A673 (cell line): ENCODE measurements at places on chromosomes 5 and 9. TPM values are rescaled to one million over a fixed set of nuclear protein-coding genes. Genes with fewer than 3 reads are reported as not detected.

Gene PCDHGC5
- total RNA-seq: 3.4 and 3.6 TPM in 2 replicates

Gene ECSCR
- total RNA-seq: 1.1 and 1.6 TPM in 2 replicates

Gene TRIM7
- 0.96 TPM in 1 of 2 replicates, not detected in the other for total RNA-seq

Gene PTGS1
- not detected in 2 replicates for total RNA-seq

Gene MEIKIN
- total RNA-seq: not detected in 2 replicates

Gene ZNF879
- 3.1 and 3.6 TPM in 2 replicates for total RNA-seq

Gene TMEM215
- not detected in 2 replicates for total RNA-seq

Gene PCDHGA9
- 5.0 and 6.6 TPM in 2 replicates for total RNA-seq

Gene IL7R
- total RNA-seq: 4.2 and 7.7 TPM in 2 replicates

Gene BTNL8
- not detected in 2 replicates for total RNA-seq

Gene GOLPH3
- total RNA-seq: 64.6 and 65.0 TPM in 2 replicates

Gene NEUROG1
- not detected in 2 replicates for total RNA-seq

Gene IL4
- not detected in 2 replicates for total RNA-seq

Gene CAPSL
- not detected in 2 replicates for total RNA-seq

Gene APBA1
- 0.13 and 0.15 TPM in 2 replicates for total RNA-seq

Gene NKD2
- 22.9 and 23.5 TPM in 2 replicates for total RNA-seq

Gene CD72
- total RNA-seq: not detected in 2 replicates

Gene UBE2QL1
- 0.74 and 2.6 TPM in 2 replicates for total RNA-seq

Gene ZNF367
- total RNA-seq: 14.6 and 14.9 TPM in 2 replicates

Gene IFNA2
- not detected in 2 replicates for total RNA-seq

Gene CAMK4
- 0.42 and 0.88 TPM in 2 replicates for total RNA-seq

Gene PCDHB4
- 2.4 and 2.7 TPM in 2 replicates for total RNA-seq

Gene OR1L6
- not detected in 2 replicates for total RNA-seq

Gene GFRA3
- 0.75 and 0.83 TPM in 2 replicates for total RNA-seq

Gene DEPDC1B
- total RNA-seq: 32.8 and 34.9 TPM in 2 replicates

Gene INSL4
- total RNA-seq: not detected in 2 replicates

Gene NUTM2F
- total RNA-seq: not detected in 2 replicates

Gene ARHGEF39
- total RNA-seq: 25.0 and 27.7 TPM in 2 replicates

Gene EGFL7
- total RNA-seq: 79.5 and 98.5 TPM in 2 replicates

Gene LOX
- 2.8 and 3.6 TPM in 2 replicates for total RNA-seq

Gene SPINK6
- not detected in 2 replicates for total RNA-seq

Gene PCDHA12
- 10.5 and 10.7 TPM in 2 replicates for total RNA-seq

Gene MAMDC2
- not detected in 2 replicates for total RNA-seq

Gene LURAP1L
- 0.60 and 0.96 TPM in 2 replicates for total RNA-seq

Gene FBP2
- 0.21 TPM in 1 of 2 replicates, not detected in the other for total RNA-seq

Gene FABP6
- 0.52 and 0.83 TPM in 2 replicates for total RNA-seq

Gene NINJ1
- 9.2 and 13.7 TPM in 2 replicates for total RNA-seq

Gene LPAR1
- 28.3 and 29.0 TPM in 2 replicates for total RNA-seq

Gene PCDHB9
- total RNA-seq: 5.6 and 7.9 TPM in 2 replicates

Gene SPATA9
- not detected in 2 replicates for total RNA-seq

Gene ZNF883
- total RNA-seq: 3.9 and 4.0 TPM in 2 replicates

Gene SLC6A18
- total RNA-seq: not detected in 2 replicates

Gene FCN1
- total RNA-seq: not detected in 2 replicates

Gene CHD1
- 57.8 and 61.0 TPM in 2 replicates for total RNA-seq

Gene IL9
- not detected in 2 replicates for total RNA-seq

Gene FOXI1
- total RNA-seq: not detected in 2 replicates

Gene SELENOP
- total RNA-seq: 1.9 and 3.1 TPM in 2 replicates

Gene GARNL3
- total RNA-seq: 7.8 and 11.3 TPM in 2 replicates

Gene SLC36A2
- total RNA-seq: not detected in 2 replicates

Gene PCDHB16
- total RNA-seq: 11.3 and 12.8 TPM in 2 replicates

Gene FOXD4L6
- total RNA-seq: not detected in 2 replicates

Gene LMX1B
- not detected in 2 replicates for total RNA-seq
